Endodermal cell (in vitro differentiated cells): ENCODE measurements at places on chromosomes 12 and 14.
A peak's percentile ranks its signal among the peaks of the same experiment; 100 is the strongest.

- no peak for DNase-seq
- no peaks in the 10 kb centered on the region for H3K36me3 ChIP-seq
- peaks cover 20% of the 10 kb centered on the region for H3K27me3 ChIP-seq
- H3K27ac ChIP-seq = no peak overlapping the region
- no peaks in the 10 kb centered on the region for H3K4me1 ChIP-seq
- H3K4me3 ChIP-seq = no peak overlapping the region
Observed at GRCh38 chr14:70045310-70045709, 143.4 kb downstream of the SLC8A3 start.

DNA sequence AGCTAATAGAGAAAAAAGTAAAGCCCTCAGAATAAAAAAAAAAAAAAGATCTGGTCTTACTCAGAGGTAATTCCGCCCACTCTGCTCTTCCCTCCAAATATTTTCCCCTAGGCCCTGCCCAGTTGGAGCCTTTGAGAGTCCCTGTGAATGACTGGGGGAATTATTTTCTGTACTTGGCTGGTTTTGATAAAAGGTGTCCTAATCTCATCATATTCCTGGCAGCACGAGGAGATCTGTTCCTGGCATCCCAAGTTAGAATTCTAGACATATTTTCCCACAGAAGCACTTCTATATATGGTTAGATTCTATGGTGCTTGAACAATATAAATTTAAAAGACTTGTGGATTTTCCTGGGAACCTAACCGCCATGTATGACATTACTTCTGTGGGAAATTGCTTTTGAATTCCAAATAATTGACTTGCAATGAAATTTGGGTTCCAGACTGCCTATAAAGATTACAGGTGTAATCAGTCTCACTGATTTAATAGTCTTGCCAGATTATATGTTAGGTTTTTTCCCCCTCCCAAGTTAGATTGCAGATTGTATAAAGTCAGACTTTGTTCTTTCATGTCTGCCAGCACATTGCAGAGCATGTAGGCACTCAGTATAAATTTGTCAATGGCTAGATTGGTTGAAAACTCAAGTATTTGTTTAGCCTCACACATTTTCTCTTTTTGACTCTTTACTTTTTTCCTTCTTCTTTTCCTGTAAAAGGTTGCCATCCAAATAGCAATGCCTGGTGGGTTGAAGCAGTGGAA lies 12.3 kb downstream of the GPX2 start:
- no peak for DNase-seq
- H3K4me1 ChIP-seq = peaks cover 10% of the 10 kb centered on the region
- H3K4me3 ChIP-seq = no peak overlapping the region
- peaks cover 49% of the 10 kb centered on the region for H3K36me3 ChIP-seq

- peak overlapping the region; percentile 87 for H3K4me3 ChIP-seq
- no peaks in the 10 kb centered on the region for H3K27me3 ChIP-seq
- H3K27ac ChIP-seq = no peak overlapping the region
- no peaks in the 10 kb centered on the region for H3K36me3 ChIP-seq
- no peaks in the 10 kb centered on the region for H3K4me1 ChIP-seq
Observed at GRCh38 chr14:24095271-24096068, 1.4 kb downstream of the PCK2 start.

DNA sequence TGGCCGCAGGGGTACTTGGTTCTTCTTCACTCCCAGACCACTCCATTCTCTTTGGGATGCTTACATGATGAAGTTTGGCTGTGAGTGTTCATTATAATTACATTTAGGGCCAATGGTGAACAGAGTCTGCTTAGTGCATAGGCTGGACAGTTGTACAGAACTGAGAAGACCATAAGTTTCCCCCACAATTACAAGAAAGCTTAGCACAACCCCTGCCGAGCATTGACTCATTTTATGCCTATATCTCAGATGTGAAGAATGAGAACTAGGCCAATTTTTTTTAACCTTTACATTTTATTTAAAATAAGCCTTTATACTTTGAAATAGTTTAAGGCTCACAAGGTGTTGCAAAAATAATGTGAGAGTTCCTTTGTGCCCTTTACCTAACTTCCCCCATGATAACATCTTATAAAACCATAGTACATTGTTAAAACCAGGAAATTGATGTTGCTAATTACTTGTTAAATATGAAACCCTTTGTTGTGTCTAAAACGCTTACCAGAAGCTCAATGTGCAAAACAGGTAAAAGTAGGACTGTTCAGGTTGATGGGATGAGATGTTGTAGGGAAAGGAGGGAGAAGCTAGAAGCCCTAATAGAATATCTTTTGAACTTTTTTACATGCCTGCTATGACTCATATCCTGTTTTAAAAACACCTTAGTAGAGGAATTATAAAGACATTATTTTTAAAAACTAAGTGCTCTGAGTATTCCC lies 47.2 kb downstream of the ALDH1L2 start:
- H3K4me3 ChIP-seq = no peak overlapping the region
- H3K27ac ChIP-seq = no peak overlapping the region
- H3K4me1 ChIP-seq = no peaks in the 10 kb centered on the region

GRCh38 chr14:77663293-77663692 lies 44.5 kb downstream of the ALKBH1 start:
- H3K36me3 ChIP-seq = no peaks in the 10 kb centered on the region
- no peak for DNase-seq
- no peaks in the 10 kb centered on the region for H3K27me3 ChIP-seq
- H3K4me3 ChIP-seq = no peak overlapping the region
- H3K27ac ChIP-seq = no peak overlapping the region
- peaks cover 3% of the 10 kb centered on the region for H3K4me1 ChIP-seq

- H3K36me3 ChIP-seq = no peaks in the 10 kb centered on the region
- H3K4me3 ChIP-seq = no peak overlapping the region
- H3K4me1 ChIP-seq = peaks cover under 1% of the 10 kb centered on the region
- DNase-seq = peak; percentile 45
Observed at GRCh38 chr12:65720136-65721130, 103.8 kb upstream of the HMGA2 start.
